ENCODE measurements at places on chromosomes 5 and 9.

DNA sequence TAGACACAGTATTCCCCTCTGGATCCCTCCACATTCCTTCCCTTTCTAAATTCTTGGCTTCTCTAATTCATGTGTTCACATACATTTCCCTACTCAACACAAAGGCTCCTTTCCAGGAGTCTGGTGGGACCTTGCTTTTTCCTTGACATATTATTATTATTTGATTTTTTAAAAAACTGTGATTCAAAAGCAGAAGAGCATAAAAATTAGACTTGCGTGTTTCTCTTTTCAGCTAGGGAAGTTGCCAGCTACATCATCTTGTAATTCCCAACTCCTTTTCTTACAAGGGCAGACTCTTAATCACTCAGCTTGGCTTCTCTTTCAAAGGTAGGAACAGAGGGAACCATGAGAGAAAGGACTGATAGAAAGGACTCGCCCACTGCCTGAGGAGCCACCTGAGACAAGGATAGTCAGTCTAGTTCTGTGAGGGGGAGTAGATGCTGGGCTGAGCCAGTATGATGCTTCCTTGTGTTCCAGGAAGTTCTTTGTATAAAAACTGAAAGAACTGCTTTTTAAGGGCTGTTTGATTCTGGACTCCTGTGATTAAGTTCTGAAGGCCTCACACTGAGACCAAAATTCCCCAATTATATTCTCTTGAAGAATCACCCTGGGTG, 51.0 kb upstream of the DPYSL3 start:
- DNase-seq: no peak

DNA sequence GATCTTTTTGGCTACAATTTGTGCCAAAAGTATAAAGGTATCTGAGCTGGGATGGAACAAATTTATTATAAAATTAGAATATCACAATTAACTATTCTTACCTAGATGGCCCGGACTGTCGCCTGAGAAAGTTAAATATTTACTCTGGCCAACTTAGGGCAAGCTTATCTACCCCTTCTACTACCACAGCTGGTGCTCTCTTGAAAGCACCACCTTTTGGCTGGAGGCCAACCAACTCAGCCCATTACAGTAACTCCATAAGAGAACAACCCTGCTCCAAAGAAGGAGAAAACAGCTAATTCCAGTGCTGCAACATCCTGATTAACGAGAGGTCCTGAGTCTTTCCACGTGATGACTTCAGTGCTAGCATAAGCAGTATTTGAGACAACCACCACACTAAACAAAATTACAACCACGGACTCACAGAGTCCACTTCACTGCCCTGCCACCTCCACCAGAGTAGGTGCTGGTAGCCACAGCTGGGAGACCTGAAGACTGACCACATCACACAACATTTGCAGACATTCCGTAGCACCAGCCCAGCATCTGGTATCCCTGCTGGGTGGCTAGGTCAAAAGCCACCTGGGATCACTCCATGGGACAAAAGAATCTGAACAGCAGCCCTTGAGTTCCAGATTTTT, 43.2 kb downstream of the RGMB start:
- DNase-seq: no peak

GRCh38 chr9:128481561-128481960, 23.0 kb upstream of the GLE1 start:
- no peak for DNase-seq

- no peak for DNase-seq
Observed at GRCh38 chr5:122259995-122260394, 52.0 kb upstream of the SNCAIP start.

DNA sequence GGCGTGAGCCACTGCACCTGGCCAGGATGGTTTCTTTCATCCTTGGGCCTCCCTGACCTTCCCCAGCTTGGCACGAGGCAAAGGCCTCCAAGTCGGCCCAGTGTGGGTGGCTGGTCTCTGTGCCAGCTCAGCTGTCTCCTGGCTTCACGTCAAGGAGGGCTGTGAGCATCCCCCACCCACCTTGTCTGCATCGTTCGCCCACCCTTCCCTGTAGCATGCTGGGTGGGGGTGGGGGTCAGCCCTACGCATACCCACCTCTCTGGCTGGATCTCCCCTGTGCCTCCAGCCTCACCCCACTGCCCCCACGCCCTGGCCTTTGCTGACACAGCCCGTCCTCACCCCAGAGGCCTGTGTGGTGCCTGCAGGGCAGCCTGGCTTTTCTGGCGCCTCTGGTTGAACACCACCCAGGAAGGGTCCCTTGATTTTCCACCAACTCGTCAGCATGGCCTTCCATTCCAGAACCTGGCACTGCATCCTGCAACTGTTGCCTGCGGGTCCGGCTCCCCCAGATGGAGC, 8.8 kb upstream of the WDR5 start:
- no peak for DNase-seq

- no peak for DNase-seq
Observed at GRCh38 chr5:88872971-88873370, 10.0 kb downstream of the MEF2C start.

- no peak for DNase-seq
Observed at GRCh38 chr9:8732367-8733075, 932.9 kb upstream of the DMAC1 start.

- no peak for DNase-seq
Observed at GRCh38 chr9:136742591-136743391, at the start of gene LCN10. Gene LCN10 (minus strand): TSS chr9:136742940. CDS start chr9:136742903, 37 bp downstream.

DNA sequence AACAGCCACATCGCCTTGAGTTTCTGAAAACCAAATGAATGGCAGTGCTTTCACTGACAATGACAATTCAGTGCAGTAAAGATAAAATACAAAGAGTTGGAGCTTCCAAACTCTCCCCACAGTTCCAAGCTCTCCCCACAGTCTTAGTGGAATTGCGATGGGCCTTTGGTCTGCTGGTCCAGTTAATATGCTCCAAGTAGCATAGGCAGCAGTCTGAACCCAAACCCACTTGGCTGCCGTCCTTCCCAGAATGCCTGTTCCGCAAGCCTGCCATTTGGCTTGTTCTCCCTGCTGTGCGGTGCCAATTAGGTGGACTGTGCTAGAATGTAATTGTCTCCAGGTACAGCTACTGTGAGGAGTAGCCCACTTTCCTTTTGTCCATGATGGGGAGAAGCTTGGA, 250.1 kb downstream of the GOLPH3 start:
- no peak for DNase-seq

- no peak for DNase-seq
Observed at GRCh38 chr5:95178046-95178651, 106.7 kb downstream of the MCTP1 start.

DNA sequence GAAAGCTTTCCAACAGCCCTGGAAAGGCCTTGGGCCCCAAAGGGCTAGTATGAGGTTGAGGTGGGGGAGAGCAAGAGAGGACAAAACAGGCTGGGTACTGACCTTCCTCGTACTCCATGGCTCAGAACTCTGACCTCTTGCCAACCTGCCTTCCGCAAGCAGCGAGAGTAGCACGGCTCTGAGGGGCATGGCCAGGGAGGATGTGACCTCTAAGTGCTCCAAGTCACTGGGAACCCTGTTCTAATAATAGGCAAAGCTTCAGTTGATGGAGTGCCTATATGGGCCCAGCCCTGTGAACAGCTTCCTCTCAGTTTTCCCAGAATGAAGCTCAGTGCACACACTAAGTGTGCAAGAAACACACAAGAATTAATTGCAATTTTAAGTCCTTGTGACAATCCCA, 127.6 kb upstream of the GABRP start:
- DNase-seq: no peak

DNA sequence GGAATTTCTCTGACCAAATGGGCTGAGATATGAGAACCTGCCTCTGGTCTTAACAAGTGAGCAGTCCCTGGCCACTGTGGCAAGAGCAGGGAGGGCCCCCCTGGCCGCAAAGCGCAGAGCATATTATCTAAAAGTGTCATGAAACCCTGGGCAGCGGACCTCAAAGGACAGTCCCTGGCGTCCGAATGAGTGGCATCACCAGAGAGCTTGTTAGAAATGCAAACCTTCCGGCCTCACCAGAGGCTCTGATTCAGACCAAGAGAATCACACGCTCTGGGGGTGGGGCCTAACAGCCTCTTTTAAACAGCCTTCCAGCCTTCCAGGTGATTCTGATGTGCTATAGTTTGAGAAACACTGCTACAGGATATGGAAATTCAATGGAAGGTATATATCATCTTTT, 10.9 kb downstream of the PTPN3 start:
- no peak for DNase-seq

GRCh38 chr5:161934486-161934885, 86.6 kb downstream of the GABRA1 start:
- no peak for DNase-seq

GRCh38 chr5:90558344-90559192, at the start of gene ADGRV1:
Gene ADGRV1 (plus strand): TSS chr5:90558797. CDS start chr5:90558896, 99 bp downstream.
- no peak for DNase-seq

- no peak for DNase-seq
Observed at GRCh38 chr9:31983895-31984294, 400.5 kb upstream of the ACO1 start.

DNA sequence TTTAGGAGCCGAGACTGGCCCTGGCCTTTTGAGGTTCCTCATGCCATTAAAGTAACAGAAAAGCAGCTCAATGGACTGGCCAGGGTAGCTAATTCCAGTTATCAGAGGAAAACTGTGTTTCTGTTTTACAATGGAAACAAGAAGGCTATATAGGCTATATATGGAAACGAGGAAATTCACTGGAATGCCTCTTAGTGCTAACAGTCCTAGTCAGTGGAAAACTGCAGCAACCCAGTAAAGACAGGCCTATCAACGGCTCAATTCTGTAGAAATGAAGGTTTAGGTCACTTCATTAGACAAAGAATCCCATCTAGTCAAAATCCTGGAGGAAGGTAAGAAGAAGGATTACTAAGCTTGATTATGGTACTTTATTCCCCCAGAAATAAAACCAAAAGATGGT, 3.2 kb upstream of the TICAM2 start:
- DNase-seq: no peak

GRCh38 chr5:114948363-114948762, 221.3 kb downstream of the TRIM36 start:
- no peak for DNase-seq

GRCh38 chr9:123237220-123237619, 31.2 kb downstream of the STRBP start:
- DNase-seq: no peak

DNA sequence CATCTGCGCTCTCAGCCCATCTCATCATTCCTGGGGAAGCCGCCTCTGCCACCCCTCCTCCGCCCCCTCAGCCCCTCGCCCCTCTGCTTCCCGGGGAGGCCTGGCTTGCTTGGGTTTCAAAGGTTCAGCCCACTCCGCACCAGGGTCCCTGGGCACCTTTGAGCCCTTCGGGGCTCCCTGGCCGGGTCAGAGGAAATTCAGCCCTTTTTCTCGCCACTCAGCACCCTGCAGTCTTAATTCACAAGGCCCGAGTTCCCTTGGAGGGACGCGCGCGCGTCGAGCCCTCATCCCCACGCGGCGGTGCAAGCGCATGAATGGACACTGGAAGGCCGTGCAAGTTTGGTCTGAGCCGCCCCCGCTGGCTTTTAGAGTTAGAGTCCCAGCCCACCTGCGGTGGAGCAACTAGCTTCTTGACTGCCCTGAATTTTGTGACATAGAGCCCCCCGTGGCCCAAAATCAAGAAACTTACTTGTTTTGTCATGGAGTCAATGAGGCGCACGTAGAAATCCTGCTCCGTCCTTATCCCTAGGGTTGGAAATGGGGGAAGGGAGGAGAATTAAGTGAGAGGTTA, 4.5 kb downstream of the EBF1 start:
- DNase-seq: no peak

GRCh38 chr5:144451187-144451973, 280.7 kb downstream of the KCTD16 start:
- DNase-seq: no peak

DNA sequence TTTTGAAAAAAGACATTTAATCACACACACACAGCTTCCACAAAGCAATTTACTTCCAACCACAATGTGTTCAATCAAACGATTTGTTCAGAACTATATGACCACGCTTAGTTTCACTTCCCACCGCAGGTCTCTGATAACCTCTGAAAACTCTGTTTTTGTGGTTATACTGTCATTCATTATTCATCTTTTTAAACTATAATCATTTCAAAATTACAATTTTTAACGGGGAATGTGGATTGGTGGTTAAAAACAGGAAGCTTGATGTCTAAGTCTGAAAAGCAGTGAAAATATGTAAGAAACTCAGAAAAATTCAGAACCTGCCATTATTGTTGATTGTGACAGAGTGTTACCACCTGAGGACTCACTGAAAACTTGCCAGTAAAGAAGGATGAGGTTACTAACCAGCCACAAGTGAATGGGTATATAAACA, 12.7 kb upstream of the TMEM174 start:
- no peak for DNase-seq

DNA sequence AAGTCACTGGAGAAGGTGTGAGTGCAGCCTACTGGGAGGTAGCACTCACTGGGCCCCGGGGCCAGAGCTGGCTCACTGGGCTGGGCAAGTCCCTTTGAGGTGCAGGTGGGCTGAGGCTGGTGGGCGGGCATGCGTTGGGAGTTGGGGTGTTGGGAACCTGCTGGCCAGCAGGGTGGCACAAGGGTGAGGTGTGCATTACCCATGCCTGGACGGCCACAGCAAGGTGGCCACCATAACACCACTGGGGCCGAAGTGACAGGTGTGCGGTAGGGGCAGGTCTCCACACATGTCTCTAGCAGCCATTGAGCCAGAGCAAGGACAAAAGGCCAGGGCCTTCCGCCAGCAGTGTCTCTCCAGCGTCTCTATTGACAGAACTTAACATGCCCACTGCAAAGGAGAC, 22.6 kb downstream of the PRRT1B start:
- no peak for DNase-seq

DNA sequence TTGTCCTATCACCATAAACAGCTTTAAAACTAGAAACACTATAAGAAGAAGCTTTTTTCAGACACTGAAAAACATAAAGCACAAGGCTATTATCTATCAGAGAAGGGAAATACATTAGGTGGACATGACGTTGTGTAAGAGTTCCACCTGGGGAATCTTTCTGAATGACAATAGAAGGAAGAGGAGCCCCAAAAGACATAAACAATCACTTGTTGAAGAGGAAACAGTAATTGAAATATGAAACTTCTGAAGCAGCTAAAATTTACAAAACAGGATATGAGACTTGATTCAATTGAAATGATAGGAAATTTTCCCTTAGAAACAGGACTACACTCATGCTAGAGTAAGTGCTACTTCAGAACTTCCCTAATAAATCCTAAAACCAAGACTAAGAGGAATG, 933.6 kb downstream of the EFNA5 start:
- no peak for DNase-seq

- DNase-seq: no peak
Observed at GRCh38 chr5:34790069-34790468, 48.9 kb upstream of the TTC23L start.

DNA sequence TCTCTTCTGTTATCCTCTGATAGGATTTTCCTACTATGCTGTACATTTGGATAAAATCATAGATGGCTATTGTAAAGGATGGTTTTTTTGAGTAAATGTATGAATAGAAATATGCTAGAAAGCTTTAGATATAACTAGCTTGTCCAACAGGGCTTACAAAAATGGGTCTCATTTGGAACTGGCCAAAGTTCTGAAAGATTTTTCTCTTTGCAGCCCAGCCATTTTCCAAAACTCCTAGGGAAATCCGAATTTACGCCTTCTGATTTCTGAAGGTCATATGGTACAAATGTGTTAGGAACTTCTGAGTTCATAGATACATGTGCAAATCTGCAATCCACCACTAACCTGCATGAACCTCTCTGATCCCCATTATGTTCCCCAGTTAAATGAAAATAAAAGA, 603.9 kb upstream of the C9orf72 start:
- DNase-seq: no peak

Measured in activated gamma-delta T cell treated with Interleukin-2 at 50 U/mL for 16 hours (primary cell).